Diencephalon (tissue), 1 donor: ENCODE measurements at places on chromosomes 2 and 18. TPM values are rescaled to one million over a fixed set of nuclear protein-coding genes. Genes with fewer than 3 reads are reported as not detected.

GATA6 gene
- total RNA-seq, result 0.23 TPM

RAB3GAP1 gene
- 80.0 TPM for total RNA-seq

BCS1L gene
- 26.5 TPM for total RNA-seq

LONRF2 gene
- total RNA-seq, result 90.7 TPM

C2orf66 gene
- 0.69 TPM for total RNA-seq

RND3 gene
- total RNA-seq, result 176 TPM

GALNT14 gene
- 20.5 TPM for total RNA-seq

RFX8 gene
- 1.2 TPM for total RNA-seq

SNX17 gene
- 66.0 TPM for total RNA-seq

KIF5C gene
- 421 TPM for total RNA-seq

GAREM2 gene
- 17.3 TPM for total RNA-seq

CAPN14 gene
- 0.69 TPM for total RNA-seq

MYO3B gene
- 1.2 TPM for total RNA-seq

RESP18 gene
- total RNA-seq, result 1.8 TPM

PLGLB1 gene
- 7.4 TPM for total RNA-seq

CROCC2 gene
- total RNA-seq, result 1.4 TPM

SULT1C4 gene
- 15.5 TPM for total RNA-seq

REEP1 gene
- total RNA-seq, result 200 TPM

CYTIP gene
- 0.92 TPM for total RNA-seq

HRH4 gene
- 0.23 TPM for total RNA-seq

RASGRP3 gene
- 14.1 TPM for total RNA-seq

ZNF385B gene
- total RNA-seq, result 4.6 TPM

SEMA4C gene
- total RNA-seq, result 33.9 TPM

COL6A3 gene
- total RNA-seq, result 14.1 TPM

COL4A3 gene
- total RNA-seq, result 1.8 TPM

FZD7 gene
- 7.4 TPM for total RNA-seq

OTX1 gene
- 2.8 TPM for total RNA-seq

SERPINB7 gene
- not detected for total RNA-seq

ADCYAP1 gene
- 18.5 TPM for total RNA-seq

DTNA gene
- 101 TPM for total RNA-seq

ZNF516 gene
- total RNA-seq, result 21.7 TPM

TIMM21 gene
- total RNA-seq, result 31.8 TPM

RAPGEF4 gene
- total RNA-seq, result 60.7 TPM

TM4SF20 gene
- total RNA-seq, result not detected

SNRNP27 gene
- 54.4 TPM for total RNA-seq

SMCHD1 gene
- total RNA-seq, result 144 TPM

TUBA3E gene
- total RNA-seq, result not detected
